Stimulated activated CD4-positive, alpha-beta T cell treated with anti-CD3 and anti-CD28 coated beads, Interleukin-1b, Interleukin-23, amount 100 ng/mL, for 1 hour (primary cell): ENCODE measurements at places on chromosomes 11 and 22.

DNA sequence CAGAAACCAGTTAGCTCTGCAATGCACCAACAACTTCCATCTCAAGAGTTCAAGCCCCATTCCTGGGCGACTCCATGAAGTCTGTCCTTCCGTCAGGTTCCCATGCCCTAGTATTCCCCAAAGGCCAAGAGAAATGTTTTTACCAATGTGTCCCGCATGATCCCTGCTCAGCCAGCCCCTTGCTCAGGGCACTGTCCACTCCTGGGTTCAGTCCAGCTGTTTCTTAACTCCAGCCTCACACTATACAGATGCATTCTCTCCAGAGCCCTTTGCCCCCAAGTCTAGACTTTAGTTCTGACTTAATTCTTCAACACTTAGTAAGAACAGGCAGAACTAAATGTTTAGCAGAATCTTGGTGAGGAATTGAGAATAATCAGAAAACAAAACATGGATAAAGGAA, 497.5 kb downstream of the SOX6 start:
- DNase-seq, result no peak

DNA sequence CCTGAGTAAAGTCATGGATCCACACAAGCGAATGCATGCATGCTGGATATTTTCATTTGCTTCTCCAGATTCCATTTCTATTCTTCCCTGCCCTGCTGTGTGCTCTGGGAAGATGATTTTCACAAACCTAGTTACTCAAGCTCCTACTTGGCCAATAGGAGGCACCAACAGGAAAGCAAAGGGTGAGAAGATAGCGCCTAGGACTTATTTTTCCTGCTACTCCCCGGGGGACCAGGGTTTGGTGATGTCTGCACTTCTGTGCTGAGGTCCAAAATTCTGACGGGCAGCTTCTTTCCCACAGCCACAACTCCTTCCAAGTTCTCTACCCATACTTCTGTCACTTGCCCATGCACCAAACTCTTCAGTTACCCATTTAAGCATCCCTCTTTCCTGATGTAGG, 509.3 kb upstream of the TENM4 start:
- DNase-seq, result no peak

DNA sequence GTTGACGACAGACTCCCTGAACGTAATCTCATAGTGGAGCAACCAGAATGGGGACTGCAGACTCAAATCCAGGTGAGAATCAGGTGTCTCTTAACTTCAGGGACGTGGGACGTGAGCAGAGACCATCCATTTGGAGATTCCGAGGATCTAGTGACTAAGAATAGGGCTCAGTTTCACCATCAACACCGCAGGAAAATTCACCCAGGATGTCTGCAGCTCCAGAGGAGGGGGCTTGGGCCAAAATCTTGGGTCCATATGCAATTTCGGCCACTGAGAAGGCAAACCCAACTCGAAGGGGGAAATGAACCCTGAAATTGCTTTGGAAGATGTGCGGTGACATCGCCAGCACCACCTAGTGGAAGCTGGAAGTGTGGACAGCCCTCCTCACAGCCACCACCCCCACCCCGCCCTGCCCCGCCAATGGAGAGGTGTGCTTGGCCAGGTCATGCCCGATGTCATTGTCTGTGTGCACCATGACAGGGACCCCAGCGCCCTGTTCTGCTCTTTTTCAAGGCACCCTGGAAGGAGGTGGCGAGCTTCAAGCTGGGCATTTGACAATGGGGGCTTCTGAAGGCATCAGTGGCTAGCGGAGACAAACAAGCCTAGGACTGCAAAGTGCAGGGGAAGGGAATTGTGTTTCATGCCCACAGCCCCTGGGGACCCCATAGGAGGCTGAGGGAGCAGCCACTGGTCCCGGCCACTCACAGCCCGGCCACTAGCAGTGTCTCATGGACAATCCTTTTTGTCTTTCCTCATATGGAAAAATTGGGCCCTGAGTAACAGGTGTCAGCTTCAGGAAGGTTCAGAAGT, 24.8 kb downstream of the APOL1 start:
- DNase-seq, result peak; percentile 32

DNA sequence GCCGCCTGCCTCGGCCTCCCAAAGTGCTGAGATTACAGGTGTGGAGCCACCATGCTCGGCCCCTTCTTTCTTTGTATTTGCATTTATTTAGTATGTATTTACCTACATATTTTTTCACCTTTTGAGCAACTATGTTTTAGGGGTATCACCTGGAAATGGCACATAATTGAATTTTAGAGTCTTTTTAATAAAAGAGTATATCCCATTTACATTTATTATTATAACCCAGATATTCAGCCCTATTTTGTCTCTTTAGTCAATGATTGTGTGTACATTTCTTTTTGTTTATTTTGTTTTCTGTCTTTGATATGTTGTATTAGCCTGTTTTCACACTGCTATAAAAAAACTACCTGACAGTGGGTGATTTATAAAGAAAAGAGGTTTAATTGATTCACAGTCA, 56.8 kb upstream of the CCND1 start:
- no peak for DNase-seq

- DNase-seq, result no peak
Measured at GRCh38 chr11:45677770-45678512, 12.5 kb upstream of the CHST1 start.

GRCh38 chr11:11186249-11186648, 166.8 kb downstream of the CSNK2A3 start:
- no peak for DNase-seq

- no peak for DNase-seq
Measured at GRCh38 chr11:78763664-78764063, 189.0 kb upstream of the NARS2 start.
